Trophoblast cell (in vitro differentiated cells and primary cell): ENCODE measurements at places on chromosomes 13 and 19.

DNA sequence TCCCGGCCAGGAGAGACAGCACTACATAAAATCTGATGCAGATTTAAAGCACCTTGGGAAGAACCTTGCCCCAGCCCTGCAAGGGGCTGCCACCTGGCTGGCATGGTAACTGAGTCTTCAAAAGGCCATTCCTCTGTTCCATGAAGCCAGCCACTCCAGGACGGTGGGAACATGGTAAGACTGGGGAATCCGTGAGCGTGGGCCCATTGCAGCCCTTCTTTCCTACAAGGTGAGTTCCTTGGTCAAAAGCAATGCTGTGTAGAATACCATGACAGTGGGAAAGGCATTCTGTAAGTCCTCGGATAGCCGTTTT, 121.3 kb downstream of the SOX1 start:
- DNase-seq: no peak

GRCh38 chr19:47503826-47504150, 11.1 kb downstream of the NAPA start:
- no peak for DNase-seq

- DNase-seq: peak; percentile 77
Measured at GRCh38 chr19:33416307-33417215, 43.1 kb downstream of the CEBPG start.

- peak; percentile 78 for DNase-seq
Measured at GRCh38 chr19:53730391-53730790, 93.7 kb downstream of the NLRP12 start.
